ENCODE measurements at places on chromosomes 7 and 10. TPM values are rescaled to one million over a fixed set of nuclear protein-coding genes. Genes with fewer than 3 reads are reported as not detected.

GRCh38 chr7:36266683-36267082 is 113.6 kb downstream of the EEPD1 start:
- no peak for DNase-seq

HOXA6 gene
- not detected for total RNA-seq

BTRC gene
- 19.8 TPM for total RNA-seq

- DNase-seq = no peak
Measured at GRCh38 chr10:90621577-90621976, 236.3 kb downstream of the HTR7 start.

GRCh38 chr10:87635498-87636312 is 24.0 kb upstream of the PAPSS2 start:
- DNase-seq = no peak

- no peak for DNase-seq
Measured at GRCh38 chr10:4170633-4171314, 385.8 kb upstream of the KLF6 start.

DNA sequence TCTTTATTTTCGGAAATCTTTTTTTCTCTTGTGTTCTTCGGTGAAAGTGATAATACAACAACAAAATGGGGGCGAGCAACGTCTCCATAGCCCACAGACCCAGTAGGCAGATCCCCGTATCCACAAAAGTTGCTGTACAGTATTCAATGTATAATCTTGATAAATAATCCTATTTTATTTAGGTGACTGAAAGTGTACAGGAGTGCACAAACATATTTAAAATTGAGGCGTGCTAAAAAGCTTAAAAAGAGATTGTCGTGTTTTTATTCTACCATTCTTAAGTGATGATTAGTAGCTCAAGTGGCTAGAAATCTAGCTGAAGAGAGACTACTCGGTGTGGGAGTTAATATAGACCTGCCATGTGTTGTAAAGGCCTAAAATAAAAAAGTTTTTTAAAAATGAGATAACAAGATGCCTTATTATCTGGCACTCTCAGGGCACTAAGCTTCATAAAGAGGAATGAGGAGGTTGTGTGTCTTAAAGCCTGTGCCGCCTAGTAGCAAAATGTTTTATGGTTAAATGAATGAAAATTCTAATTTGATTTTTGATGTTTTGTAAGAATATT is 1.6 kb downstream of the CAPZA2 start:
- DNase-seq = no peak

DNA sequence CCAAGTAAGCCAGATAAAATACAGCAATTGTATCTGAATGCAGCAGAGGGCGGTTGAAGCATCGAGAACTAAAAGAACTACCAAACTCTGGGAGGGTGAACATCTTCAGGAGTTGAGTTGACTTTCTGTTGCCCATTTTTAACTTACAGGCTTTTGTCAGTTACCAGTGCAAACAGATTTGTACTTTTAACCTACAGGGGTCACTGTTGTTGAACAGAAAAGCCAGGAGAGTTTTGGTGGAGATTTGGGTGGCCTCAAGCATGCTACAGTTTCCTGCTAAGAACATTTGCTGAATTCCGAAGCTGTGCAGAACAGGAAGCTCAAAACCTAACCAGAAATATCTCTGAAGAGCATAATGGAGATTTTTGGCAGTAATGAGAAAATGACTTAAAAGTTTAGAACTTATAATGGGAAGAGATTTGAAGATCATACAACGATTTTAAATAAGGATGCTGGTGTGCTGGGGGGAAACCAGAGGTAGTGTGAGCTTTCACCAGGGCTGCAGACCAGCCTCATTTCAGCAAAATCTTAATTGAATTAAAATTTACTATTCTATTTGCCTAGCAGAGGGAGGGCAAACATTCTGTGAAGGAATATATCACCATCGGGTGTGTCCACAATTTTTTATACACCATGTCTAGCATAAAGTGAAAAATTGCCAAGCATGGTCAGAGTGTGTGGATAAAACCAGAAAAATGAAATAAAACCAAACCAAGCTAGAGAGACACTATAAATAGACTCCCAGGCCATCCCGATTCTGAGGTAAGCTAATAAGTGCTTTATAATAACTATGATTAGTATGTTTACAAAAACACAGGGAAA is 208.6 kb upstream of the CCDC6 start:
- DNase-seq = no peak

IFIT2 gene
- total RNA-seq = 2.6 TPM

- DNase-seq = no peak
Measured at GRCh38 chr10:72081210-72081609, 7.1 kb downstream of the SPOCK2 start.

DNA sequence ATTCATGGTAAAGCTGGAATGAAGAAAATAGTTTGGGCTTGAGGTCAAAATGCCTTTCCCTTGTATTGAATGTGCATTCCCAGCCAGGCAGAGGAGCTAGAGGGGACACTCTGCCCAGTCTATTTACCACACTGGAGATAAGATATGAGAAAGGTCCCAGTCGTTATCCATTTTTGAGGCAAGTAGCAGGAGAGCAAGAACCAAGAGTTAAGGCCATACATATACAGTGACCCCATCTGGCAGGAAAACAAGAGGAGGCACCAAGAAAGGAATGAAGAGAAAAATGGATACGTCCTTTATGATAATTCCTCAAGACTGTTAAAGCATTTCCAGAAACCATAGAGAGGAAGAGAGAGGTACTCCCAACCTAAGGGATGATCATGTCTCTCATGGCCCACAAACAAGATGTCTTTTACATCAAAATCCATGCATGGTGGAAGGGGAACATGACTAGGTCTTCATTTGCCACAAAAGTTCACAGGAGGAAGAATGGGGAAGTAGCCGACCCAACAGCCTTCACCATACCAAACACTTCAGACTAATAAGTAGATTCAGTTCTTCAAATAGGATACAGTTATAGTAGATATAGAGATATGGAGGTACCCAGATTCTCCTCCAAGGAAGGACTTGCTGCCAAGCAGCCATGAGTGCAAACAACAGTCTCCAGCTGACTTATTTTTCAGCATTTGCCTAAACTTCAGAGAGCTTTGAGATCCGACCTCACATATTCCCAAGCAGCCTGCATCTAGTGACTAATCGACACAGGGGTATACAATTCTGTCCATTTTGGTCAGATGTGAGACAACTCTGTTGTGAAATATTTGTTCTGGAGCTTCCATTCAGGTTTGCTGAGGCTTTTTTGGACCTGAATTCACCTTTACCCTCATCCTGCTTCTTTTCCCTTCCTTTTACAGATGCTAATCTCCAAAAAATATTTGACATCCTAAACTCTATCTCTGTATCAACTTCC is 61.1 kb upstream of the CCDC71L start:
- DNase-seq = no peak

- DNase-seq = no peak
Measured at GRCh38 chr7:23712368-23713284, 2.6 kb downstream of the STK31 start.

AGR2 gene
- not detected for total RNA-seq

CALHM1 gene
- not detected for total RNA-seq

GRCh38 chr7:124255041-124255655 is 222.3 kb upstream of the TMEM229A start:
- no peak for DNase-seq

- no peak for DNase-seq
Measured at GRCh38 chr10:43594944-43595589, 11.2 kb upstream of the ZNF485 start.

ADCYAP1R1 gene
- total RNA-seq = 0.86 TPM

TMEM270 gene
- total RNA-seq = not detected

DNA sequence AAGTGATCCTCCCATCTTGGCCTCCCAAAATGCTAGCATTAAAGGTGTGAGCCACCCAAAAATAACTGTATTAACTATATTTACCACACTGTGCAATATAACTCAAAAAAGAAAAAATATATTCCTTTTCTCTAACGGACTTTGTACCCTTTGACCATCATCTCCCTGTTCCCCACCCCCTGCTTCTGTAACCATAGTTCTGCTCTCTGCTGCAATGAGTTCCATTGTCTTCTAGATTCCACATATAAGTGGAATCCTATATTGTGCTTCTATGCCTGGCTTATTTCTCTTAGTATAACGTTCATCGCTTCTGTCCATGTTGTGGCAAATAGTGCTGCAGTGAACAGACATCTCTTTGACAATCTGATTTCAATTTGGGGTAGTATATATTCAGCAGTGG is 4.2 kb downstream of the TMEM248 start:
- no peak for DNase-seq

- DNase-seq = no peak
Measured at GRCh38 chr10:62233356-62234076, 35.1 kb downstream of the RTKN2 start.

GRCh38 chr10:129765664-129766550 is 198.2 kb downstream of the EBF3 start:
- peak; percentile 43 for DNase-seq

DNA sequence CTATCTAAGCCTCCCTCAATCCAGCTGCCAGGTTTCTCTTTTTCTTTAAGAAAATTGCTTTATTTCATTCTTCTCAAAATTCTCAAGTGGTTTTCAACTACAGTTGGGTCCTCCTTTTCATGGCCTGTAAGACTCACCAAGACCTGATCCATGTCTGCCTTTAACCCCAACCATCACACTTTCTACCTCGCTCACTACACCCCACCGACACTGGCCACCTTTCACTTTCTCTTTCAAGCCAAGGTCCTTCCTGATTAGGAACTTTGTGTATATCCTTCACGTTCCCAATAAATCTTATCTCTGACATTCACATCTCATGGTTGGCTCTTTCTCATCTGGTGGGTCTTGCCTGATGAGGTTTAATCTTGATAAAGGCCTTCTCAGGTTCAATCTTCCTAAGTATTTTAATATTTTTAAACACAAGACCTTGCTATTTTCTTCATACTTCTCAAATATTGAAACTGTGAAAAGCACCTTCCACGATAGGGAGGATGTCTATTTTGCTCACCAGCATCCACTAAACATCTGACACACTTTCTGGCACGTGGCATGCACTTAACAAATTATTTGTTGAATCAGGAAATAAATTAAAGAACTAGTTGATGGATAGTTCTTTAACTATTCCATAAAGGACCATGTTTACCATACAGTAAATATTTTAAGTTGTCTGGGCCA is 624.8 kb downstream of the GRID1 start:
- DNase-seq = no peak

GRCh38 chr10:11145495-11145855 is 127.8 kb downstream of the CELF2 start:
- DNase-seq = no peak

CYP3A4 gene
- total RNA-seq = not detected

DNA sequence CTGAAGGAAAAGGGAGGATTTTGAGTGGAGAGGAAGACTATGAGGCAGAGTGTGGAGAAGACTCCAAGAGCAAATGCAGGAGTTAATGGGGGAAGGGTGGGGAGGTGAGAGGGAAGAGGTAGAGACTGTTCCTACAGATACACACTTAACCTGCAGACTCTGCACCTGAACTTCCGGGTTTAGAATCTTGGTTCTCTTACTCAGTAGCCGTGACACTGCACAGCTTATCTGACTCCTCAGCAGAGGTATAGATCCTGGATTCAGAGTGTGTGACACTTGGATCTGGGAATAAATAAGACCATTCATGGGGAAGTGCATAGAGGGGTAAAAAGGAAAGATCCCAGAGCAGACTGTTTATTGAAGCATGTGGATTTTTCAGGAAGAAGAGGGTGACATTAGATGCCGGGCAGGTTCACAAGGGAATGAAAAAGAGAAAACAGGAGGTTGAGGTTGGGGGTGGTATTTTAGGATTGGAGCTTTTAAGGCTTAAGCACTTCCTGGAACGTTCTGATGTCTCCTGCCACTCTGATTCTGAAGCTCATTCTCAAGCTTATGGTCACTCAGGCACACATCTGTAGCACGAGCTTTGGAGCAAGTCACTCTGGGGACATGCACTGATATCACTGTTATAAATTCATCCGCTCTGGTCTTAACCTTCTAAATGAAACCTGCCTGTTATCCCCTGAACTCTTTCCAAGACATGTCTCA is 5.7 kb upstream of the ZC3HAV1L start:
- DNase-seq = no peak

- no peak for DNase-seq
Measured at GRCh38 chr7:77696643-77697534, 630 bp downstream of the RSBN1L start.

GRCh38 chr7:101690061-101690460 is 61.0 kb upstream of the MYL10 start:
- DNase-seq = no peak

LIPN gene
- not detected for total RNA-seq

NKX2-3 gene
- not detected for total RNA-seq

ACSM6 gene
- total RNA-seq = not detected

Measured in right atrium auricular region (tissue), 2 donors.